ENCODE measurements at places on chromosomes 5 and 9. TPM values are rescaled to one million over a fixed set of nuclear protein-coding genes. Genes with fewer than 3 reads are reported as not detected.

Gene FBN2
- not detected for total RNA-seq

Gene MARCHF11
- total RNA-seq = not detected

Gene PFDN1
- total RNA-seq = 63.2 TPM

Gene ZNF454
- total RNA-seq = not detected

Gene SLC6A18
- total RNA-seq = not detected

Gene C9
- total RNA-seq = not detected

Gene STK32A
- total RNA-seq = not detected

Gene AGXT2
- total RNA-seq = not detected

DNA sequence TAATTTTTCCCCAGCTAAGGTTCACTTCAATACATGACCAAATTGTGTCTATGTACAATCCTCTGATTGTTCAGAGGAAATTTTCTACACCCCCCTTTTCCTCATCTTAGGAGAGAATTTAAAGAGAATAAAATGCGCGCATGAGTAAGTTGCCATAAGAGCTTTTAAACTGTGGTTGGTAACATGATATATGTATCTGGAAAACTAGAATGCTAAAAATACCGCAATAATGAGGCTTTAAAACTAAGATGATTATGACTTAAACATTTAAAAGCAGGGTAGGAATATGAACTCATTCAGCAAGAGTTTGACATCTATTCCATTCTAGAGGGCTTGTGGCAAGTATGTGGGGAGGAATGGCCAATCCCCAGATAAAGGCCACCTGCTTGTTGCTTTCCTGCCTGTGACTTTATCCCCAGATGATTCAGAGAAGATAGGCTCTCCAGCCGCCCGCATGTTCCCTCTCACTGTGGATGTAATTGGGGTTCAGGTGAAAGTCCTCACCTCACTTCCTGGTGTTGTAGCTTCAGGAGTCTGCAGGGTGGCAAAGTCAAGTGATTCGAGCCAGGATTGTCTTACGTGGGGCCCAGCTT is 26.5 kb upstream of the BASP1 start:
- no peak for DNase-seq

DNA sequence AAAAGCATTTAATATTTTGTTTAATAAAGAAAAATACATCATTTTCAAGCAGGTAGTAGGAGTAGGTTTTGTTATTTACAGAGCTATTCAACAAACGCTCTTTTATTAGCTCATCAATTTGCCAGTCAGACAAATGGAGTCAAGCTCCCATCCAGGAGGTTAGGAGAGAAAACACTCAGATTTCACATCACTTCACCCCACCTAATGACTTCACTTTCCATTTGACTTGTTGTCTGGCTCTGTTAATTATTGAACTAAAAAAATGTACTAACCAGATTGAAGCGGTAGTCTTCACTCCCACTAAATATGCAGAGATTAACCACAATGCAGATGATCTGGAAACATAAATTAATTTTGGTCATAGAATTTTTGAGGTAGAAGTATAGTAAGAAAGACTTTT is 193.6 kb upstream of the VCAN start:
- no peak for DNase-seq

DNA sequence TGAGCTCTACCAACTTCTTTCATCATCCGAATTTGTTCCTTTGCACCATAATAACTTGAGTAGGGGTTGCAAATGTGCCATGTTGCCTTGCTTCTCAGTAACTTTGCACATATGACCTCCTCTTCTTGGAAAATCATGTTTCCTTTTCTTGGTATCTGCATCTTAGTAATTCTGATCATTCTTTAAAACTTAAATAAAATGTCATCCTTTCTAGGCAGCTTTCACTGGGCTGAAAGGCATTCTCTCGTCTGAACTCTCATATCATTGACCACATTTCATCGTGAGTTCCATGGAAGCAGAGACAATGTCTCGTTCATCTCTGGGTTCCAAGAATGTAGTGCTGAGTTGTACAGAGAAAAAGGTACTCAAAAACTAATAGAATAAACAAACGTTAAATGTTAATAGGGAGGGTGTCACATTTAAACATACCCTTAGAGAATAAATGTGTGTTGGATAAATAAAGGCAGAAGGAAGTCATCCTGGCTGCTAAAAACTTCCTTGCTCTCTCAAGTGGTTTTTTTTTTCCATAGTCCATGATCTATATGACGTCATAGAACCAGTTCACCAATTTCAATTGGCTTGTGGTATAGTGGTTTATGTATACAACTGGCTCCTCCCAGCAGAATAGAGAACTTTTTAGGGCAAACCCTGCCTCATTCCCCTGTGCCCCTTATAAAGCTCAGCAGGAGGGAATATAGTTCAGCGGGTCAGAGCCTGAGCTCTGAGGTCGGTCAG is 218.1 kb upstream of the TRIM32 start:
- no peak for DNase-seq

DNA sequence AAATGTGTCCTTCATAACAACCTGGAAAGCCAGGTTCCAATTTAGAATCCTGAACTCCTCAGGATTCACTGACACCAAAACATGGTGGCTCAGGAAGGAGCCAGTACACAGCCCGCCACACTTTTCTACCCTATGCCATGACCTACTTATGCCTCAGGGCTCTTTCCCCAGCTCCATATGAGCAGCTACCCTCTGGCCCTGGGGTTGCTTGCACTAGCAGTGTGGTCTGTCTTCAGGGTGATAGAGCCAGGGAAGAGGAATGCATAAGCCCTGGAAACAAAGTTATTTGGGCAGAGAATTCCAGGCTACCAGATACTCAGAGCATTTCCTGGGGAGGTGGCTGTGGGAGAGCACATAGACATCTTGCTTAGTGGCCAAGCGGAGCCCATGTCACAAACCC is 15.0 kb upstream of the ECM2 start:
- no peak for DNase-seq

- DNase-seq = no peak
Observed at GRCh38 chr9:13461414-13461991, 182.0 kb upstream of the MPDZ start.

- DNase-seq = no peak
Observed at GRCh38 chr9:130779153-130779855, 55.8 kb upstream of the ABL1 start.

- no peak for DNase-seq
Observed at GRCh38 chr5:2986301-2986700, 234.8 kb upstream of the IRX2 start.

GRCh38 chr9:130768891-130769403 is 66.1 kb upstream of the ABL1 start:
- no peak for DNase-seq

- no peak for DNase-seq
Observed at GRCh38 chr5:108259306-108259705, 122.6 kb downstream of the FBXL17 start.

GRCh38 chr9:91422758-91423711 is 597 bp downstream of the NFIL3 start:
- peak; percentile 83 for DNase-seq

DNA sequence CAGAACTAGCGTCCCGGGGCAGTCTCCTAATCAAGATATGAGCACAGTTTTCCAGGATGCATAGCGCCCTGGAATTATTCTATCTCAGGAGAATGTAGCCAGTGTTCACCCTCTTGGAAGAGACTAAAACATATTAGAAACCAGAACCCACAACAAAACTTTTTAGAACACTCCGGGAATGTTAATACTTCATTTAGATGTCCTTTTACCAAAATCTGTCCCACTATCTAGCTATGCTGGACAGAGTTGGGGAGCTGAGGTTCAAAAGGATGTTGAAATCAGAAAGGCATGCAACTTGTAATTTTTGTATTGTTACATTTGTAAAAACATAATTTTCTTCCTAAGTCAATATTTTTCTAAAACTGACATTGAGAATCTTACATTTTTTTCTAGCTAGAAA is 386.5 kb upstream of the RFX3 start:
- DNase-seq = no peak

- DNase-seq = no peak
Observed at GRCh38 chr5:38317868-38318267, 59.5 kb downstream of the EGFLAM start.

GRCh38 chr9:20623748-20624124 is 1.4 kb upstream of the MLLT3 start:
- no peak for DNase-seq

DNA sequence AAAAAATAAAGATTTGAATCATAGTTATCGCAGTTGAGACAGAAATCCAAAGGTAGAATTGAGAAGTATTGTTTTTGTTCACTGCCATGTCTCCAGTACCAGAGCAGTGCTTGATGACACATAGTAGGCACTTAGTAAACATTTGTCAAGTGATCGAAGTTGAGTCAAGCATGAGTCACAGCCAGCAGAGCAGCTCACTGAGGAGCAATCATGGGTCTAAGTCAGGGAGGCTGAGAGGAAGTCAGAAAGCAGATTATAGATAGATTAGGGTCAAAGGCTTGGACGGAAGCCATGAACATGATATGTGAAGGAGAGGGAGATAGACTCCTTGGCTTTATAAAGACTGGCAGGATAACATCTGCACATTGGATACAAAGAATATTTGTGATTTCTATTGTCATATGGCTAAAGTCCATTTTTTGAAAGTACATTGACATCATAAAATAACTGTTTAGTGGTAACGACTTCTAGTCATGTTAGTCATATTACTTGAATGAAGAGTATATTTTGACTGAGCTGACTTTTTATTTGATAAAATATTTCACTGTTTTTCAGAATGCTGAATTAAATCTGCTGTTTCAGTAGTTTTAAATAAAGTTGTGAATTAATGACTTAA is 168.5 kb downstream of the RAB3C start:
- DNase-seq = peak; percentile 54

- DNase-seq = peak; percentile 33
Observed at GRCh38 chr5:176714067-176714466, 66.8 kb downstream of the TSPAN17 start.

GRCh38 chr5:112174959-112175594 is 244.0 kb downstream of the EPB41L4A start:
- DNase-seq = peak; percentile 58

- peak; percentile 46 for DNase-seq
Observed at GRCh38 chr9:33447799-33448553, 583 bp upstream of the AQP3 start.

DNA sequence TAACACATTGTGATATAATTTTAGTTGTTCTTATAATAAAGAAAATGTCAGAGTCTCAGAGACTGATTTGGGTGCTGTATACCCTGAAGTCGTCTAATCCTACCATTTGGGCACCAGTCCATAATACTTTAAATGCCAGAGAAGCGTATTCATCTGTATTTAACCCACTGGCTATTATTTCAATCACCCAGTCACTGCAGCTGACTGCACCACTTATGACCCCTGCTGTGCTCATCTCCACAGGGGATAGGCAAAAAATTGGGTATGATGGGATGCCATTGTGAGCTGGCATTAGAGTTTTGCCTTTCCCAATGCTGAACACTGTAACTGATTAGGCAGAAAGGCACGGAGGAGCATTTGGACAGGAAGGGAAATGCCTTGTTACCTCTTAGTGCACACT is 599.7 kb downstream of the CAAP1 start:
- no peak for DNase-seq

DNA sequence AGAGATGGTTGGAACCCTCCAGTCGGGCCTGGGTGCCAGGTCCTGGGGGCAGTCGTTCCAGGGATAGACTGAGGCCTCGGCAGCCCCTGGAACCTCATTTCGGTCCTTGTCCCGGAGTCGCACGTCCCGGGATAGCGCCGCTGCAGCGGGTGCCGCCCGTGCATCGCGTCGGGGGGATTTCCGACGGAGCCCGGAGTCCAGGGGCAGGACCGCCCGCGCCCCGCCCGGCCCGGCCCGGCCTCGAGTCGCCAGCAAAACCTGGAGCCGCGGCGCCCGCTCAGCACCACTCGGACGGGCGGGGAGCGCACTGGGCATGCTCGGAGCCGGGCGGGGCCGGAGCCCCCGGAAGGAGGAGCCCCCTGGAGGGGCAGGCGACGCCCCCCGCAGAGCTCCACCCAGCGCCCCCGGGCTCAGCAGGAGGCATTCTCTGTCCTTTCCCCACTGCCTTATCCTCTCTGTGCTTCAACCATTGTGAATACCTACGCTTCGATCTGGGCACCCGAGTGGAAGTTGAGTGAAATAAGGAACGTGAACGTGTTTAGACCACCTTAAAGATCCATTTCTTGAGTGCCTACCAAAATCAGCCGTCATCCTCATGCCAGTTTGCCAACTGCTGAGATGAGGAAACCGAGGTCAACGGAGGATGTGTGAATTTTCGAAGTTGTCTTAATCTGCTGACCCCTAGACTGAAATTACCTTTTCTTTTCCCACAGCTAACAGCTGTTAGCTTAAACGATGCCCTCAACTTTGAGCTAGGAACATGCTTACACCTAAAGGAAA is 1.7 kb upstream of the PTPN3 start:
- DNase-seq = no peak

DNA sequence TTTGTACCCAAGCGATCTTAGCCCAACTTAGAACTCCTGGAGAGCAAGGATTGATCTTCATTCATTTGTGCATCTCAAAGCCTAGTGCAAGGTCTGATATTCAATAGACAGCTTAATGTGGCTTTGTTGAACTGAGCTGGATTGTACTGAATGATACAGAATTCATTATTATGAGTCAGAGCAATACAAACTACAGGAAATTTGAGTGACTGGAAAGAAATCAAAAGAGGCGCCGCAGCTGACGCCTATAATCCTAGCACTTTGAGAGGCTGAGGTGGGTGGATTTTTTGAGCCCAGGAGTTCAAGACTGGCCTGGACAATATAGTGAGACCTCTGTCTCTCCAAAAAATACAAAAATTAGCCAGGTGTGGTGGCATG is 58.6 kb downstream of the ENC1 start:
- DNase-seq = peak; percentile 17

GRCh38 chr5:135262364-135262763 is 136.7 kb downstream of the MACROH2A1 start:
- DNase-seq = no peak

DNA sequence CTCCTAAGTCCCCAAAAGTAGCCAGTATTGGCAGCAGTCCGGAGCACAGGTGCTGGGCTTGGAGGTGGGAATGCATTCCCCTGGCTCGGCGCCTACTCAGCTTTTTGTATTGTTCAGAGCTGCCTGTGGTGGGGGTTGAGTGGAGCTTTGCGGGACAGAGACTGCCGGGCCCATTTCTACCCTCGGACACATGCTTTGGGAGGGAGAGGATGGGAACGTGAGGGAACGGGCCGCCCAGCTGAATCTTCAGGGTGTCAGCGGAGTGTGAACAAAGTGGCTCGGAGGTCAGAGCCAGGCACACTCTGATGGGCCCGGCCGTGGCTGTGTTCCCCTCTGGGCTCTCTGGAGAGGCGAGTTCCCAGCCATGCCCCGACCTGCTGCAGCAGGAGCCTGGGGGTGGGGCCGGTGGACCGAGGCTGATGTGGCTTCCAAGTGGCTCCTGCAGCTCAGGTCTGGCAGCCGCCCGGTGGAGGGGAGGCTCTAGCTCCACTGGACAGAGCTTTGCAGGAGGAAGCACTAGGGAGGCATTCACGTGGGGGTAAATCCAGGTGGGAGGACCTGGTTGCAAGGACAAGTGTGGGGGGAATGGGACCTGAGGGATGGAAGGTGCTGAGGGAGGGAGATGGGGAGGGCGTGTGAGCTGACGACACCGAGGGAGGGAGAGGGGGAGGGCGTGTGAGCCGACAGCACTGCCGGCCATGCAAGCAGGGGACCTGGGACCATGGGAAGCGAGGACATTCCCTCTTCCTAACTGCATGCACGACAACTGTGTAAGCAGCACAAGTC is 31.1 kb upstream of the SLC6A3 start:
- no peak for DNase-seq

Measured in activated CD4-positive, alpha-beta T cell treated with anti-CD3 and anti-CD28 coated beads for 36 hours (primary cell).